ENCODE measurements at places on chromosomes 11 and 22.

- DNase-seq, result no peak
Measured at GRCh38 chr11:121488170-121488569, 35.4 kb upstream of the SORL1-AS1 start.

DNA sequence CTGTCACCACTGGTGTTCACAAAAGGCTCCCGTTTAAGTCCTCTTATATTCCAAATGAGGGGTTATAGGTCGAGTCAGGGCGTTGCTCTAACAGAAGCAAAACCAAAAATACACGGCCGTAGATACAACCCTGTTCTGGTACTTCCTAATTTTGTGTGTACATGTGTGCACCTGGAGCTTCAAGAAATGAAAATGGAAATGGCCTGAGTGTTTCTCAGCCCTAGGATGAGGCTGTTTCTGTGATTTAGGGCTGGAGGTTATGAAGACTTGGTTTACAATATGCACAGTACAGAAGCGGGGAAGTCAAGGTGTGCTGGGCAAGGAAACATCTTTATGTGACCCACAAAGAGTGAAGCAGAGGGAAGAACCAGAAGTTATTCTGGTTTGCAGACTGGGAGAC, 110.4 kb upstream of the OR4B1 start:
- DNase-seq, result no peak

DNA sequence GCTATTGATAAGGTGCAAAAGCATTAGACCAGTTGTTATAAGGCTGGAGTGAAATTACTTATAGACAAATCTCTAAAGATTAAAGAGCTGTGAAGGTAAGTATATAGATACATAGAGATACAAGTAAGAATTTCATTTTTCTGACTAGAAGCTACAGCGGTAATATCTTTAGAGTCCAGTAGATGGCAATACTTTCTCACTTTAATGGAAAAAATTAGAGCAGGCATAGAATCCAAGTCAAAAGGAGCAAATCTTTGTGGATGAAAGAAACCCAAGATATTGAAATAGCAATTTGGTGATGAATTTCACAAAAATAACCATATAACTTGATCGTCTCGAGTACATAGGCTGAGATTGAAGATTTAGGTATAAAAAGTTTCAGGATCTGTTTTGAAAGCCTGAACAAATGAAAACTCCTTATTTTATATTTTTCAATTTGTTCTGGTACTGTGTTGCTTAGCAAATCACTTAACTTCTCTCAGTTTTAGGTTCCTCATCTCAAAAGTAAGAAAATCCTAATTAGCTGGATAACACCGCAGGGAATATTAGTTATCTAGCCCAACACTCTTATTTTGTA, 81.9 kb downstream of the UVRAG start:
- no peak for DNase-seq

DNA sequence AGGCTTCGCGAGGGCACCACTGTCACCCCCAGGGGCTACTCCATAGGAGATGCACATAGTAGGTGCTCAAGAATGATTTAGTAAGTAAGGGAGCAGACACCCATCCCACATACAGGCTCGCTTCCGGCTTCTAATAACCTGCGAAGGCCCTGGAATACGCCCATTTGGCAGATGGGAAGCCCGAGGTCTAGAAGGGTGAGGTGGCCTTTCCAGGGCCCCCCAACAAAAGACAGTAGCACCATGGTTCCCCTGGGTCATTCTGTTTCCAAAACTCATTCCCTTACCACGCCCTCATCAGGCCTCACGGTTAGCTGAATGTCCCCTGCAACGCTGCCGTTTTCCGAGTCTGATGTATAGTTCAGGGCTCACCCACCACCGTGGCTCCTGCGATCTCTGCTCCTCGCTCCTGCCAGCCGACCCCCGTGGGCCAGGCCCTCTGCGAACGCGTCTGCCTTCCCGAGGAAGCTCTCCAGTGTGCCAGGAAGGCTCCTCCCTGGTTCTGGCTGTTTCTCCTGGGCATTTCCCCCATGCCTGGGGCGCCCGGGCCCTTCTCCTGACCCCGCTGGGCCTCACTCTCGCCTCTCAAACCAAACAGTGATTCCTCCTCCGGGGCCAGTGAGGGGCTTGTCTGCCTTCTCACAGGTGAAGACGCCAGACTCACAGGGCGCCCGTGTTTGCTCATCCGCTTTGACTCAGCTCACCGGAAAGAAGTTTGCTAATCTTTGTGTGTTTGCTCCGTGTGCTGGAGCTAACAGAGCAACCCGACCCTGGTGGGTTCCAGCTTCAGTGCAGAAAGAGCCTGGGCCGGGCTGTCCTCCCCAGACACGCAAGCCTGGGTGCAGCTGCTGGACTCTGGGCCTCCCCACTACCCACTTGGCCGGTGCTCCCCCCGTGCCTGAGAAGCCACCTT, 86.6 kb downstream of the RTL6 start:
- no peak for DNase-seq

GRCh38 chr11:111176603-111177002, 68.9 kb upstream of the POU2AF2 start:
- DNase-seq, result no peak

GRCh38 chr11:6620636-6621035, 1.4 kb upstream of the TPP1 start:
- DNase-seq, result no peak
